SK-MEL-5 (cell line): ENCODE measurements at places on chromosomes 12 and 14.

GRCh38 chr14:36675581-36675980 lies 13.9 kb downstream of the PAX9 start:
- peak; percentile 12 for DNase-seq

GRCh38 chr14:75589931-75590330 lies 11.5 kb downstream of the FLVCR2 start:
- no peak for DNase-seq

- DNase-seq: no peak
These were observed 396.6 kb downstream of the SNAPC1 start for GRCh38 chr14:62158779-62159178.

- no peak for DNase-seq
These were observed 109.0 kb downstream of the STAB2 start for GRCh38 chr12:103696101-103696500.

- DNase-seq: peak; percentile 35
These were observed 4.3 kb downstream of the TM7SF3 start for GRCh38 chr12:27009881-27010301.

- DNase-seq: no peak
These were observed 53.1 kb downstream of the SYNE3 start for GRCh38 chr14:95463171-95463901.

GRCh38 chr12:30691122-30691879 lies 4.4 kb downstream of the IPO8 start:
- DNase-seq: no peak

- no peak for DNase-seq
These were observed 62.8 kb downstream of the ANO4 start for GRCh38 chr12:100857418-100857817.
